Stimulated activated naive CD4-positive, alpha-beta T cell treated with Interleukin-2 at 50 U/mL for 16 hours (primary cell): ENCODE measurements at places on chromosomes 16 and 17.
A peak's percentile ranks its signal among the peaks of the same experiment; 100 is the strongest.

GRCh38 chr16:66189951-66190350 is 176.5 kb upstream of the CDH5 start:
- no peak for DNase-seq

DNA sequence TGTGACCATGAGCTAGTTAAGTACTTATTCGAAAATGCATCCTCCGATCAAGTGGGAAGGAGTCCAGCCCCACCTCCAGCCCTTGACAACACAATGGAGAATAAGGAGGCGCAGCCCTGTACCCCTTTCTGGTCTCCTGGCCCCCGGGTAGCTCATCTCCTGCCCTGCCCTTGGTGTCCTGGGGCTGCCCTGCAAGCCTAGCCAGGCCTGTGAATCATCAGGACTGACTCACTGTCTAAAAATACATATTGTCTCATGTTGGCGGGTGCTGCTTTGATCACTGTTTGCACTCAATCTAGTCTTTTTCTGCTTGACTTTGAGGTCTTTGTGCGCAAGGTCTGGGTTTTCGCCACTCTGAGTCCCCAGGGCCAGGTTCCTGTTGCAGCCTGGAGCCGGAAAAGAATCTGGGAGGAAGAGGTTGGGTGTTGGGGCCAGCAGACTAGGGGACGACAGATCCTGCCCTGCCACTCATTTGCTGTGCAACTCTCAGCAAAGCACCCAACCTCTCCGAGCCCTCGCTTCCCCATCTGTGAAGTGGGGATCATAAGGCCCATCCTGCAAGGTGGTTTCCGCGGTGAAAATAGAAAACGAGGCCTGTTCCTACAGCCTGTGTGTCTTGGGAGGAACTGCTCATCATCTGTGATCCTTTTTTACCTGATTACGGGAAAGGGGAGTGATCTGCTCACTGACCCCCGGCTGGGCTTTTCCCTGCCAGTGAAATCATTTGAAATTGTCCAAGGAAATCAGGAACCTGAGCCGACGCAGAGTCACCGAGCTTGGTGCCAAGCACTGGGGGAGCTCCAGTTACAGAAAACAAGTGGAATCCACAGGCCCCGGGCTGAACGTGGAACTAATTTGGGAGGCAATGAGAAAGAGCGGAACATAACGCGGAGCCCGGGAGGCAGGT is 230.4 kb downstream of the PARN start:
- DNase-seq: no peak

DNA sequence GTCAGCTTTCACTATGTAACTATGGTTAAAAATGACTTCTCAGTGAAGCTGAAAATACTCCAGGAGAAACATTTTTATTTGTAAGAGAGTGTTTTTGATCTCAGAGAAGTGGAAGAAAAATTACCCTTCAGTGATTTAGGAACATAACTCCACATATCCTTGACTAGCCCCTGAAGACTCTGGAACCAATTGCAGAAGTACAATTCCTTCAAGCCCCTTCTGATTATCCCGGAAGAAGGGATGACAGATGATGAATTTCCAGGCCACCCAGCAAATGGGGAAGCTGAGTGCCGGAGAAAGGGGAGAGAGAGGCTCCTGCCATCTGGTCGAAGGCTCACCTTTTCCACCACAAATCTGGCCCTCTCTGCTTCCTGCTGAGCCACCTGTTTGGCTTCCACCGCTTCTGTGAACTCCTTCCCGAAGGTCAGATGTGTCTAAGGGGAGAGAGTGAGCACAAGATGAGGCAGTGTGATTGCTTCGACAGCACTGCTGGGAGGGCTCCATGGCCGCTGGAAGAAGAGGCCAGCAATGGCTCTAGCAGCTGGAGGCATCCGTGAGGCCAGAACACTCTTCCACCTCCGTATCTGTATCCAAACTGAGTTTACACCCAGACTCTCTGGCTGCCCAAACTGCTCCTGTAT is 8.1 kb downstream of the PHB1 start:
- DNase-seq: no peak

DNA sequence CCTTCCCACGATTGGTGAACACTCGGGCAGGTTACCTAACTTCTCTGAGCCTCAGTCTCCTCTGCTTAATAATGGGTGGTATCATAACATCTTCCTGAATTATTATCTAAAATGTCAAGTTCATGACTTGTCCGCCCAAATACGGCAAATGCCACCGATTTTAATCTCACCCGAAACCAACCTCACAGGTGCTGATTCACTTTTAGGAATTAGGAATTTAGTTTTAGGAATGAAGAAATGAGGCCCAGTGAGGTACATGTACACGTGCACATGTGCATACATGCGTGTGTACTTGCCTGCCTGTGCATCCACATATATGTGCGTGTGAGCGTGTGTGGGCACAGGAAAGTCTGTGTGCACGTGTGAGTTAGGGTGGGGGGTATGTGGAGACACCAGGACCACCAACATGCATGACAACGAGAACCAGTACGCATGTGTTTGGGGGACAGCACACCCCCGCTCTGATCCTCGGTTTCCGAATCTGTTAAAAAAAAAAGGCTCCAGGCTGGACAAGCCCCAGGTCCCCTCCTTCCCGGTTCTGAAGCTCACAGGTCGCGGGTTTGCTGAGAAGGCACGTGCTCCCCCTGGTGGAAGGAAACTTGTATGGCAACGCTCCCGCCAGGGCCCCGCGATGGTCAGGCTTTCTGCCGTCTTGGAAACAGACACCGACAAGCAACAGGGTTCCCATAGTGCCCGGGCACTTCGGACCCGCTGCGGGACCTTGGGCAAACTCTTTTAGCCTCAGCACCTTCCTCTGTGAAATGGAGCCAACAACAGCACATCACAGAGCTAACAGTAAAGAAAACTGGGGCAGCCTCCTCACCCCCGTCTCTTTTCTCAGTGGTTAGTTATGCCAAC is 219.2 kb downstream of the RBFOX3 start:
- DNase-seq: peak; percentile 35

DNA sequence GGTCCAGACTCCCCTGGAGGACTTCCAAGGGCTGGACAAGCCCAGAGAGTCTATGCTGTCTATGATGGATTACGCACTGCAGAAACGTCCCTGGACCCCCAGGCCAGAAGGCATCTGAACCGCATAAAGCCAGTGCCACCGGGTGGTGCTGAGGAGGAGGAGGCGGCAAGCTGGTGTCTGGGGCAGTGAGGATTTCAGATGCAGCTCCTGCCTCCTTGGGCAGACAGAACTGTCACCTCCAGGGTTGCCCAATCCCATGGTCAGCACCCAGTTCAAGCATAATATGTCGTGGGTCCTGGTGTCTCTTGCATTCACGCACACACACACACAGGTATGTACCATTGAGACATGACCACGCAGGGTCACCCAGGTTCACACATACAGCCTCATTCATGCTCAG is 25.6 kb downstream of the RAP1GAP2 start:
- DNase-seq: no peak

DNA sequence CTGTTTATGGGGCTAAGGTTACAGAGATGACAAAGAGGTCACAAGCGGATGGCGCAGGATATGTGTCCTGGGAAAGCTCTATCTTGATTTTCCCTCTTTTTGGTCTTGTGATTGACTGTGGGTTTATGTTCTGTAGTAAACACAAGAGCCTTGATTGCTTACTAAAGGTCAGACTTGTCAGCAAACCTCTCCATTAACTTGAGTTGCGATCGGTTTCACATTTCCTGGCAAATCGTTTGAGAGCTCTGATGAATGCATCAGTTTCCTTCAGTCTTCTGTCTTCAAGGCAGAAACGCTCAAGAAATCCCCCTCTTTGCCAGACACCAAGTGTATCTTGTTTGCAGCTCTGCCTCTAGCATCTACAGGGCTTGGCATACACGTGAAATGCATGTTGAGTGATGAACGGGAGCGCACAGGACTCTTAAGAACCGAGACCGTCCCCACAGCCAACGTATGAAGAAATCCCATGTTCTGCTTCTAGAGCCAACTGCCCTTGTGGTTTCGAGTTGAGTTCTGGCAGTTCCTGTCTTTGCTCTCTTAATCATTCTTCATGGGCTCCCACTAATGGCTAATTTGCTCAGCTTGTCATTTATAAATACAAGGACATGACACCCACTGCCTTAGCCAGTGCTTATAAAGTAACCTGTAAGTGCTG is 143.3 kb downstream of the PITPNC1 start:
- DNase-seq: no peak

- DNase-seq: no peak
Observed at GRCh38 chr17:49928837-49929475, 40.0 kb upstream of the DLX4 start.

DNA sequence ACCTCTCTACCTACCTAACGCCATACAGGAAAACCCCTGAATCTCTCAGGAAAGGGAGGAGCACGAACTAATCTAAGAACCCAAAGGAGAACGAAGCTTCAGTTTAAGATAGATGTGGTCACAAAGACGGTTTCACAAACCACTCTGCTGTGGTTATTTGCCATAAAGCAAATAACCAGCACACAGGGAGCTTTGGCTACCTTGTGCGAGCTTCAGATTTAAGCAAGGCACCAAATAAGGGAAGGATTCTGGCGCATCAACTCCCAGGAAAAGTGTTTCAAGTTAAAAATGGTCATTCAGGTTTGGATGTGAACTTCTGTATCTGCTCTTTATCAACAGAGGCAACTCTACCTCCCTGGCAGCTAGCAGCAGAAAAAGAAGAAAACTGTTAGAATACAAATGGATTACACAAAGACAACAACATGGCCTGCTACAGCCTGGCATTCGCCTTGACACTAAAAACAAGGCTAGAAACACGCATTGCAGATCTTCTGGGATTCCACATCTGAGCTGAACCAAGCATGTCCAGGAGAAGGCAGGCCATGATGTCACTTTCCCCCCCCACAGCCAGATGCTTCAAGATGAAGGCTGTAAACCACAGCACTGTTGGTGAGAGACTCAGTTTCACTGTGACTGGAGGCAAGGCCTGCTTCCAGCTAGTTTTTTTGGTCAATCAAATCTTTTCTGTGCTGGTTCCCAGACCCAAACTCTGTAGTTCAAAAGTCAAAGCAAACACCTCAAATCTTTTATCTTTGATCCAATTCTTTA is 43.6 kb downstream of the SMG6 start:
- DNase-seq: peak; percentile 72

DNA sequence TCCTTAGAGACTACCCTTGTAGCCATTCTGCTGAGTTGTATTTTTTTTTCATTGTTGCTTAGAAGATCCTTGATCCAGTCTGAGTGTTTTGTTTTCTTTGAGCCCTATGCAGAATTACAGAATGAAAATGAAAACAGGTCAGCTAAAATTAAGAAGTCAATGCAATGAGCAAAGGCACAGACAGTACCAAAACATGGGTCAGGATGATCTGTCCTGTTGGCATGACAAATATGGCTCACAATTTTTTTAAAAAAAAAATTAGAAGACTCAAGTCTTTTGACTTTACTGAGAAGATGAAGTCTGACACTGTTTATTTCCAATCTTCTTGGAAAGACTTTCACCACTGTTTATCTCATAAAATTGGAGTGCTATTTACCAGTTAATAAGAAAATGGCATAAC is 32.4 kb downstream of the KCNJ16 start:
- DNase-seq: no peak

DNA sequence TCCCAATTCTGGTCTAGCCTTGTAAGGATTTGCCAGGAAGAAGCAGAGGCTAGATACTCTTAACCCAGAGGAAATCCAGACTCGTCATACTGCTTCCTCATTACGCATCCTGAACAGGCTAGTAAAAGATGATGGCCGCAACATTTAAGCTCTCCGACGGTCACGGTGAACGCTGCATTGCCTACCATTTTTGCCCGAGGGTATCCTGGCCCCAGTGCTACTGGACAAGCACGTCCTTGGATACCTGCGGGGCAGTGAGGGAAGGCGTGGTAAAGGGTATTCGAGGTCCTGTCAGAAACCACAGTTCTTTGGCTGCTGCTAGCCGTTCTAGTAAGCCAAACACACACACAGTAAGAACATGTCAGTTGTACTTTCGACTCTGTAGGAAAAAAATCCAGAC is 36.6 kb downstream of the METTL16 start:
- no peak for DNase-seq

DNA sequence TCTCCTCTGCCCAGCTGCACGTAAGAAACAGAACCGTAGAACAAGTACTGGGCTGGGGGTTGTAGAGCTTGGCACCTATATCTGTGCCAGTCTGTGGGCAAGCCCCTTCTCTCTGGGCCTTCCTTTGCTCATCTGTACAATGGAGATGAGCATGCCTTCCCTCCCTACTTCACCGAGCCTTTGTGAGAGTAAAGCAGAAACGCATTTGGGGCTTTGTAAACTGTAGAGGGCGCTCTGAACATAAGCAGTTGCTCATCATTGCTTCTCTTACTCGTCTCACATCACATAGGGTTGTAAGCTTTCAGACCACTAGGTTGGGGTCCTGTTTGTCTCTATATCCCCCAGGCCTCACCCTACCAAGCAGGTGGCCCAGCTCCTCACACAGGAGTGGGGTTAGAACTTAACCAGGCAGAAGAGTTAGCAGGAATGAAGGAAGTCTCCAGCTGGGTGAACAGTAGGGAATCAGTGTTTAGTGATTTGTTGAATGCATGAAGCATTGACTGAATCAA is 15.1 kb downstream of the SAMD14 start:
- peak; percentile 4 for DNase-seq

DNA sequence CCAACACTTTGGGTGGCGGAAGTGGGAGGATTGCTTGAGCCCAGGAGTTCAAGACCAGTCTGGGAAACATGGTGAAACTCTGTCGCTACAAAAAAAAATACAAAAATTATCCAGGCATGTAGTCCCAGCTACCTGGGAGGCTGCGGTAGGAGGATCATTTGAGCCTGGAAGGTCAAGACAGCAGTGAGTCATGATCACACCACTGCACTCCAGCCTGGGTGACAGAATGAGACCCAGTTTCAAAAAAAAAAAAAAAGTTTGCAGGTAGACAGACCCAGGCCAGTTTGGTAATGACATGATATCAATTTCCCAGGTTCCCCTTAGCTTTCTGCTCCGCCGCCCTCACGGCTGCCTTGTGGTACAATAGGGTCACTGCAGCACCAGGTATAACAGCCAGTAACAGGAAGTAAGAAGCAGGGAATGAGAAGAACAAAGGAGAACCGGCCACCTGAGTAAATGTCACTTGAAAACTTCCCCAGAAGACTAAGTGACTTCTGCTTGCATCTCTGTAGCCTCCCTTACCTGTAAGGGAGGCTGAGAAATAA is 201.2 kb upstream of the HSBP1 start:
- no peak for DNase-seq
